Stimulated activated CD4-positive, alpha-beta T cell treated with anti-CD3 and anti-CD28 coated beads, Interleukin-15, amount 100 ng/mL, for 48 hours (primary cell): ENCODE measurements at places on chromosomes 12 and 14.

DNA sequence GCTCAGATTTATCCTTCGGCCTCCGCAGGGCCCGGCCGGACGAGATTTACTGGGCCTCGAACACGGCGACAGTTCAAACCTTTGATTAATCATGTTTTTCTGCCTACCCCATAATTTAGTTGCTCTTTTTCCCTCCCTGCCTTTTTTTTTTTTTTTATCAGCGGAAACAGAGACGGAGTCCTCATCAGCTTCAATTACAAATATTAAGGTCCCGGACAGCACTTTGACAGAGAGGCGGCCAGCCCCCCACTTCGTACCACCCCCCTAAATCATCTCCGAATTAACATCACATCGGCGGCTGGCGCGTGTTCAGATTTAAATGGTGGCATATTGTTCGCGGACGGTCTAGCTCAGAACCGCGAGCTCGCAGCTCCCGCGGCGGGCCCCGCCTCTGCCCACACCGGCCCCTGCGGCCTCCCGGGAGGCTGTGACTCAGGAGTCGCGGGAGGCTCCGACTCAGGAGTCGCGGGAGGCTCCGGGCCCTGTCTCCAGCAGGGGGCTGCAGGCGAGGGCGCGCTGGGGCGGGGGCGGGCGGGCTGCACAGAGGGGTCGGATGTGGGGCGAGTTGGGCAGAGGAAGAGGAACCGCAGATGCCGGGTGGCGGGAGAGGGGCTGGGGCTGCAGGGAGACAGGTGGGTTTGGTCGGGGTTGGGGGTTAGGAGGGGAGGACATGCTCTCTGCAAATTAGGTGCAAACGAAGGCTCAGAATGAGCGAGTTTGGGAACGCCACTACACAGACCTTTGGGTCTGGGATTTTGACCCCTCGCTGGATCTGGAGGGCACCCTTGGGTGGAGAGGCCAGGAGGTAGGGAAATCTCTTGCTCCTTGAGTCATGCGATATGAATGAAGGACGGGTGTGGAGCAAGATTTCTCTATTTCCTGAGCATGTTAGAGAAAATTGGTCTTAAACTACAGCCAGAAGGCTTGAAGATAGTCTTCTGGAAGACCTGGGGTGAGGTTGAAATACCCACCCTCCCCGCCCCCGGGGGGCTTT, 19.6 kb upstream of the ATP5MC2 start:
- no peak for DNase-seq

DNA sequence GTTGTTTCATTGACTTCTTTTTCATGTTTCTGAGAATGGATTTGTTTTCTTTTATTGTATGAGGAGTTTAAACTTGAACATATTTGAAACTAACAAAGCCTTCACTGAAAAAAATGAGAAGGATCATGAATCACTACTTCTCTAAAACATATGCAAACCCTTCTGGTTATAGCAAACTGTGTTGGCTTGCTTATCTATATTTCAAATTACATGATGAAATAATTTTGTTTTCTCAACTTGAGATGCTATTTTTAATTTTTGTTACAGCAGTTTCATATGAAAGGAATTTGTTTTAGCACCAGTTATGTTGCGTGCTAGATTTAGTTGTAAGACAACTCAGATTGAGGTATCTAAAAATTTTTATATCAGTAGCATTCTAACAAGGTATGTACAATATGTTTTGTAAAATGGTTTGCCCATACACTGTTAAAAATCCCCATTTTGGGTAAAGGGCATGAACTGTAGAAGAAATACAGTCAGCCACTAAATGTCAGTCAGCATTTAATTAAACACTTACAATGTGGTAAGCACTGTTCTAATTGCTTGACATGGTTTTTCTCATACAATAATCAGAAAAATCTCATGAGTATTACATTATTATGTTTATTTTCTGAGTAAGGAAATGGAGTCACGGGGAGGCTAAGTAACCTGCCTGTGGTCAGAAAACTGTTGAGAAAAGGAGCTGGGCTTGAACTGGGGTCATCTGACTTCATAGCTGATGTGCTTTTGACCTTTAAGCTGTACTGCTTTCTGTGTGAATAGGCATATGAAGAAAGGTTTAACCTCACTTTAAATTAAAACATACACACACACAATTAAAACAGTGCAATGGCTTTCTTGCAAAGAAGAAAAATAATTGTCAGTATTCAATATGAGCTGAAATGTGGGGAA, 105.7 kb downstream of the PLEKHA5 start:
- no peak for DNase-seq

- no peak for DNase-seq
Observed at GRCh38 chr14:95229749-95230148, 72.4 kb upstream of the DICER1 start.

- DNase-seq, result no peak
Observed at GRCh38 chr14:61557262-61557661, 138.1 kb upstream of the HIF1A start.

DNA sequence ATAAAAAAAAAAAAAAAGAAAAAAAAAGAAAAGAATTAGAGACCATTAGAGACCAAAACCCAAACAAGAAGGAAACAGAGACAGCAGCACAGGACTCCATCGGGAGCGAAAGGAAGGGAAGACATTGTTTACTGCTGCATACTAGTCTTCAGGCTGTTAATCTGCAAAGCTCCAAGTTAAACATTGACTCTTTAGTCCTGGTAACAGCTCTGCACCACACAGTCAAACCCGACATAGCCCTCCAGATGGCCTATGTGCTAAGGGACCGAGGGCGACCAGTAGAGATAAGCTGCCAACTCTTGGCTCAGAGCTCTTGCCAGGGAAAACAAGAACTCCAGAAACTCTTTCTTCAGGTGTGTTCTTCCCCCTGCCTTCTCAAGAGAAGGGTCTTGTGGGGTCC, 7.8 kb downstream of the P2RX4 start:
- DNase-seq, result no peak

DNA sequence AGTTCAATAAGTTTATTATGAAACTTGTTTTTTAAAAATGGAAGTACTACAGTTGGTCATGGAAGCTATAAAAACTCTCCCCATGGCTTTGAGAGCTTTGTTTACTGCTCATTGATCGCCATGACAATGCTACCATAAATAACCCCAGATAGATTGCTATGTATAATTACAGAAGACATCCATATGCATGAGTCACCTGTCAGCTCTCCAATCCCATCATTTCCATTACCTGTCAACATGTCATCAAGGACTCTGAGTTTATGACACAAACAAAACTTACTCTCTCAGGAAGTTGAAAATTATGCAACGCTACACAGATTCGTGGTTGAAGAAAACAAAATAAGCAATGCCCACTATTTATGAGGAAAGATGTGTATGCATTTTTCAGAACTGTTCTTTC, 144.4 kb downstream of the SEC23A start:
- DNase-seq, result no peak
